ENCODE measurements at places on chromosomes 12 and 14.

GRCh38 chr14:81096656-81097055 is 124.1 kb downstream of the GTF2A1 start:
- no peak for DNase-seq

- DNase-seq, result no peak
Observed at GRCh38 chr14:35416108-35416750, 11.7 kb upstream of the NFKBIA start.

- DNase-seq, result no peak
Observed at GRCh38 chr12:28497889-28498411, 307.7 kb downstream of the CCDC91 start.

- no peak for DNase-seq
Observed at GRCh38 chr12:104733717-104734175, 224.3 kb downstream of the SLC41A2 start.

DNA sequence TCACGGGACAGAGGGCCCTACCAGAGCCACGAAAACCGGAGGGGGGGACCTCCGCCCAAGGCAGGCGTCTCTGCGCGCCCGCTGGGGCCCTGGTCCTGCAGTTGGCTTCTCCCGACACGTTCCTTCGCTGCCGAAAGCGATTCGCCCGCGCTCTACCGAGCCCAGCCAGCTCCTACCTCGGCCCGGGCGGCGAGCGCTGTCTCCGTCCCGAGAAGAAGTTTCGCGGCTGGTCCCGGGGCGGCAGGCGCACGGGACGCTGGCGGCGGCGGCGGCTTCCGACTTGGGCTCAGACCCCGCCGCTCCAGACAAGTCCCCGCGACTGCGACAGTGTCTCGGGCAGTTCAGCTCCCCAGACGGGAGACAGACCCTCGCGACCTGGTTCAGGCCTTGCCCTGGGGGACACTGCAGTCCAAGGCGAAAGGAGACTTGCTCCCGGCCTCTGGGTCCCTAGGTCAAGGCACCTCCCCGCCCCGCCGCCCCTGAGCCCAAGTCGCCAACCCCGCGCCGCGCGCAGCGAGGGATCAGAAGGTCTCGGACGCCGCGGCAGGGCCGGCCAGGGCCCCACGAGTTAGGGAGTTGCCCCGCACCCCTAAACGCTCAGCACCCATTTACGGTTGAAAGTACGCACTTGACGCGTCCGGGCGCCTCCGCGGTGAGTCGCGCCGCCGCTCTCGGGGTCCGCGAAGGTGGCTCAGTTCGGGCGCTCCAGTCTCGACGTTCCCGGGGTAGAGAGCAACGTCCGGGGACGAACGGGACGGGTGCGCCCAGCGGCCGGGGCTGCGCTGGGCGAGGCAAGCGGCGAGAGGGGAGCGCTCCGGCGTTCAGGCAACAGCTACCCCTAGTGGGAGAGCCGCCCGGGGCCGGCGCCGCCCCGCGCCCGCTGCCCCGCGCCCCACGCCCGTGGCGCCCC is 1.4 kb upstream of the DIO3 start:
- peak; percentile 32 for DNase-seq

GRCh38 chr12:126784328-126784921 is 1482.5 kb upstream of the TMEM132C start:
- peak; percentile 52 for DNase-seq

GRCh38 chr12:14326699-14327098 is 38.8 kb upstream of the ATF7IP start:
- no peak for DNase-seq

DNA sequence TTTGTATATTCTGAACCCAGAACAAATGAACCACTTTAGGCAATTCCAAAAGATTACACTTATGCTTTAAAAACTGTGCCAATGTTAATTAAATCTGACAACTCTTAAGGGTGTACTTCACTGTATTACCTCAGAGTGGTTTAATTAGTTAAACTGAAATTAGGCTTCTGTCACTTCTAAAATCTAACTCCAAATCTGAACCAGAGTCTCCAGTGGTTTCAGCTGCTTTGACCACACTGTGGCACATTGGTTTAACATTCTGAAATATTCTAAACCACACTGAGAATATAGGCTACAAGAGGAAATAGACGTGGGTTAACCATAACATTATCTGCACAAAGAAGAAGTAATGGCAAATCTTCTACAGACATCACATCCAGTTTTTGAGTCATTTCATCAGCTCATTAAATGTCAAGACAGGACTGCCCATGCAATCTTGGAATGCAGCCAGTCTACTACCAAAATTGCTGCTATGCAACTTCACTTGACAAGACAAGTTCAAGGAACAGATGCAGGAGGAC is 94.8 kb downstream of the LRP6 start:
- DNase-seq, result no peak

DNA sequence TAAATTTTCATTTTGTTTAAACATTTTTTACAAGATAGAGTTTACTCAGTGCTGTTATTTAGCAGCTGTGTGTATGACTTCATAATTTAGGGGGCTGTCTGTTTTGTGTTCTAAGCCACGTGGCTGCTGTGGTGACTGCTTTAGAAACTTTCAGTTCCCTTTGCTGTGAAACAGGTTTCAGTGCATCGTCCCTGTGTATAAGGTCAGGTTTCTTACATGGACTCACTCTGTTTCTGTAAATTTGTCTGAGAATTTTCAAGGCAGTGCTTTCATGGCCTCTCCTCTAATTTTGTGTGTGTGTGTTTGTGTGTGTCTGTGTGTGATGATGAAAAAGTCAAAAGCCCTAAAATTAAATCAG is 32.4 kb downstream of the BICD1 start:
- DNase-seq, result no peak
